CD4-positive, CD25-positive, alpha-beta regulatory T cell (primary cell): ENCODE measurements at places on chromosomes 11 and 22.
A peak's percentile ranks its signal among the peaks of the same experiment; 100 is the strongest.

DNA sequence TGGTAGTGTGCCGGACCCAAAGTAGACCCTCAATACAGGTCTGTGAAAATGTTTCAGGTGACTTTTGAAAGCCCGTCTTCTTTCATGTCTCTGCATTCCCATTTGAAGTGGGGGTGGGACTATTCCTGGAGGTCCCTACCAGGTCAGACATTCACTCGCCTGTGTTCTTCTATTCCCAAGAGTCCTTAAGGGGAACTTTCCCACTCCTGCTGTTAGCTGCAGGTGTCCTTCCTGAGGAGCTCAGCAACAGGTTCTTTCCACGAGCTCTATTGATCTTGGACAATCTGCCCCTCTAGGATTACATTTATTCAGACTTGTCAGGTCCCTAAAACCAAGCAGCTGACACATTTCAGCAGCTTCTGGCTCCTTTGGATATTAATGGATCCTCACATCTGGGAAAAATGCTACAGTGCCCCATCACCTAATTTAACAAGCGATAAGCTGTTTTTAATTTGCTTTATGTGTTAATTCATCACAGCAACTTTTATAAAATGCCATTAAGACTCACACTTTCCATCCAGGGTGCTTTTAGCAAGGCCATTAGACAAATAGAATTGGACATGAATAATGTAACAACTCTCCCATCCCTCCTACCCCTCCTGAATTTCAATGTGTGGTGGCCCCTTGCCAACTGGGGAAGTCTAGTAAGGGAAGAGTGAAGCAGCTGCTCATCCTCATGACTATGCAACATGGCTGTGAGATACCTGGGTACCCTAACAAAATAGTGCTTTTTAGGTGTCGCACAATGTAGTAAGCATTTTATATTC, 259.5 kb upstream of the CCDC90B start:
- DNase-seq: no peak

- no peak for DNase-seq
Measured at GRCh38 chr11:11391796-11392463, 38.9 kb upstream of the CSNK2A3 start.

DNA sequence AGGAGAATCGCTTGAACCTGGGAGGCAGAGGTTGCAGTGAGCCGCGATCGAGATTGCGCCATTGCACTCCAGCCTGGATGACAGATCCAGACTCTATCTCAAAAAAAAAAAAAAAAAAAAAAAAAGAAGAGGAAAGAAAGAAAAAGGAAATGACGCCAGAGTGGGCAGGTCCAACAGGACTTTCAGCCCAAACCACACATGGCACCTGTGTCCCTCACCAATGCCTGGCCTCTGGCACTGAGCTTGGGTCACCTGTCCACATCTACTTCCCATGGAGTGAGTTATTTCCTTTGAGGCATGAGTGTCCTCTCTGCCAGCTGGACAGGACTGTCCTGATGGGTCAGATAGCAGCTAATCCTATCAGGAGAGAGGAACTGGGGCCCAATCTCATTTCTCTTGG, 15.2 kb upstream of the GCAT start:
- no peak for DNase-seq

GRCh38 chr11:65539744-65540289, 14.9 kb downstream of the SCYL1 start:
- peak; percentile 83 for DNase-seq

GRCh38 chr11:36724742-36725385, 126.8 kb upstream of the RAG2 start:
- no peak for DNase-seq

DNA sequence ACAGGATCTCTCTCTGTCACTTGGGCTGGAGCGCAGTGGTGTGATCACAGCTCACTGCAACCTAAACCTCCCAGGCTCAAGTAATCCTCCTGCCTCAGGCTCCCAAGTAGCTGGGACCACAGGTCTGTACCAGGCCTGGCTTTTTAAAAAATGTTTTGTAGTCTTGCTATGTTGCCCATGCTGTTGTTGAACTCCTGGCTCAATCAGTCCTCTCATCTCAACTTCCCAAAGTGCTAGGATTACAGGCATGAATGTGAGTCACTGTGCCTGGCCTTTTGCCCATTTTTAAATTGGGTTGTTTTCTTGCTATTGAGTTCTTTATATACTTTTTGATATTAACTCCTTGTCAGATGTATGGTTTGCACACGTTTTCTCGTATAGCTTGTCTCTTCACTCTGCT, 33.0 kb upstream of the PITPNB start:
- DNase-seq: no peak

DNA sequence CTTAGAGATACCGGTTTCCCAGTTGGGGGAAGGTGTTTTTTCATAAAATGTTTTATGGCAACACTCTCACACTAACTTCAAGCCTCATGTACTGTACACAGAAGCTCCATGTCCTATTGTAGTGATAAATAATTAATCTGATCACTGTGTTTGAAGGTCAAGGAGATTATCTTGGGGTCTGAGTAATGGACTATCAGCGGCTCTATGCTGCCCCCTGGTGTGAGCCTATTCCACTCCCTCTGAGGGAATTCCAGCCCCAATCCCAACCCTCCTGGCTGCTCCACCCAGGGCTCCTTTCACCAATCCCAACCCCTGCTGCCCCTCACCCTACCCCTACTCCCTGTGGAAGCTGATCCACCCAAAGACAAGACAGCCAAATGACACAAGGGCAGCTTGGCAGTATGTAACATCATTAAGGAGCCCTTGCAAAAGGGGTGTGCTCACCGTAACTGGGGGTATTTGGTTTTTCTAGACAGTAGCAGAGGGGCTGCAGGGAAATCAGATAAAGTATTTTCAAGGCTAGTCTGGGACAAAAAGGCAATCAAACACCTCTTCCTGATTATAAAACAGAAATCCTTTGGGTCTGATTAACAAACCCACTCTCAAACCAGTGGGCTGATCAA, 22.3 kb downstream of the HPS4 start:
- DNase-seq: peak; percentile 10

- DNase-seq: no peak
Measured at GRCh38 chr11:106238704-106239360, 161.4 kb downstream of the AASDHPPT start.

GRCh38 chr22:29834046-29834445, 4.0 kb downstream of the ASCC2 start:
- no peak for DNase-seq

DNA sequence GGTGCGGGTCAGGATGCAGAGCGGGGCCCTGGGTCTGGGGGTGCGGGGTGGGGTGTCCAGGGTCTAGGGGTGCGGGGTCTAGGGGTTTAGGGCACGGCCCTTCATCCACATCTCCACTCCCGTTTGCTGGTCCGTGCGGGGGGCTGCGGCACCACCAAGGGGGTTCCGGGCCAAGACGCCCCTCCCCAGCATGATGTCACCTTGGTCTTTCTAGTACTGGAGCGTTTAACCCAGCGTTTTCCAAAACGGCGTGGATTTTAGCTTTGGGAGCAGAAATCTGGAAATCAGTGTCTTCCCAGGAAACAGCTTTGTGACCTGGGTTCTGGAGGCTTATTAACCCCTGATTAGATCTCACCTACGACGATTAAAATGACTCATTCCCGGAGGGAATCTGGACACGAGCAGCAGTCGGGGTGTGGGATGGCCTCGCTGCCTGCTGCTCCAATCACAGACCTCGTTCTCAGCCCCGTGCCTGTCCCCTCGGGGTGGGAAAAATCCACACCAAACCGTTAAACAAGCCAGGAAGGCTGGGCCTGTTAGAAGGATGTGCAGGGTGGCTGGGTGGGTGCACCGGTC, 759 bp downstream of the AP2A2 start:
- no peak for DNase-seq

DNA sequence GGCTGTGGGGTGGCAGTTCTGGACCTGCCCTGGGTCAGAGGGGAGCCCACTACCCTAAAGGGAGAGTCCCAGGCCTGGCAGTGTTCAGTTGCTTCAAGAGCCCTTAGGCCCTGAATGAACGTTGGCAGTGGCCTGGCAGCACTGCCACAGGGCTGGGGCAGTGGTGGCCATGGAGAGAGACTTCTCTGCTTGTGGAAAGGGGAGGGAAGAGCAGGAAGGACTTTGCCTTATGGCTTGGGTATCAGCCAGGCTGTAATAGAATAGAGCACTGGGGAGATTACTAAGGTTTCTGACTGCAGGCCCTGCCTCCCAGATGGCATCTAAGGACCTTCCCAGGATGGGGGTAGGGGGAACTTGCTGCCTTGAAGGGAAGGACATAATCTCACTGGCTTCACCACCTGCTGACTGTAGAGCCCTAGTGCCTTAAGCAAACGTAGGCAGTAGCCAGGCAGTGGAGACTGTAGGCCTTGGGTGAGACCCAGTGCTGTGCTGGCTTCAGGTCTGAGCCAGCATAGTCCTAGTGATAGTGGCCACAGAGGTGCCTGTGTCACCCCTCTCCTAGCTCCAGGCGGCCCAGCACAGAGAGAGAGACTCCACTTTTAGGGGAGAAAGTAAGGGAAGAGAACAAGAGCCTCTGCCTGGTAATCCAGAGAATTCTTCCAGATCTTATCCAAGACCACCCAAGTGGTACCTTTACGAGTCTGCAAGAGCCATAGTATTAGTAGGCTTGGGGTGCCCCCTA, 27.6 kb downstream of the PLA2G6 start:
- no peak for DNase-seq

DNA sequence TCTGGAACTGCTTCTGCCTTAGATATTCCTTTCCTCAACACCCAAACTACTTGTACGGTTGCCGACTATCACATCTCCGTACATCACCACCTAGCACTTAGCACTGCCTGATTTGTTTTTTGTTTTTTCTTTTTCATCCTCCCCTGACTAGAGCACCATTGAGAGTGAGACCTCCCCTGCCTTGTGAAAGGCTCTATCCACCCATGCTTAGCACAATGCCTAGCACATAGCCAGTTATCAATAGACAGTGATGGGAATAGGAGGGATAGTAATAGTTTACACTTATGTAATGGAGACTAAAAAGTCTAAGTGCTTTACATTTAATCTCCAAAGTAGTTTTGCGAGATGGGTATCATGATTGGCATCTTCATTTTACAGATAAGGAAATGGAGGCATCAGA, 115.8 kb downstream of the LDLRAD3 start:
- DNase-seq: no peak

DNA sequence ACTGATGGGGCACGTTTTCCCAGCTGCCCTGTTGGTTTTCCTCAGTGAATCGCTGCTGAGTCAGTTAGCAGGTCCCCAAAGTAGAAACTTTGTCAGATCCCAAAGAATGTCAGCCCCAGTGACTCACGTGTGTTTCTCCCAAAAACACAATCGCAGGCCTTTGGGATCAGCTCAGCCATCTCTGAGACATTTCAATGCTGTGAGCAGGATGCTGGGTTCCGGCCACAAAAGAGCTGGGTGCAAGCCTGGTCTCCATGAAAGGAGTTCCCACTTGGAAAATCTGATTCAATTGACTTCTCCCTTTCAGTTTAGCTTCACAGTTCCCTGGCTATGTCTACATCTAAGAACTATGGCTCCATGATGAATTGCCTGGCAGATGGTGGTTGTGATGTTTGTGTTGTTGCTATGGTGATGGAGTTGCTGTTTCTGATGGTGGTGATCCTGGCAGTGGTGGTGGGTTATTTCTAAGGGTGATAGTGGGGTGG, 28.0 kb downstream of the MYEOV start:
- no peak for DNase-seq

GRCh38 chr11:91173701-91174100, 950.9 kb upstream of the CHORDC1 start:
- DNase-seq: no peak

GRCh38 chr11:130771708-130772107, 144.6 kb downstream of the SNX19 start:
- no peak for DNase-seq

DNA sequence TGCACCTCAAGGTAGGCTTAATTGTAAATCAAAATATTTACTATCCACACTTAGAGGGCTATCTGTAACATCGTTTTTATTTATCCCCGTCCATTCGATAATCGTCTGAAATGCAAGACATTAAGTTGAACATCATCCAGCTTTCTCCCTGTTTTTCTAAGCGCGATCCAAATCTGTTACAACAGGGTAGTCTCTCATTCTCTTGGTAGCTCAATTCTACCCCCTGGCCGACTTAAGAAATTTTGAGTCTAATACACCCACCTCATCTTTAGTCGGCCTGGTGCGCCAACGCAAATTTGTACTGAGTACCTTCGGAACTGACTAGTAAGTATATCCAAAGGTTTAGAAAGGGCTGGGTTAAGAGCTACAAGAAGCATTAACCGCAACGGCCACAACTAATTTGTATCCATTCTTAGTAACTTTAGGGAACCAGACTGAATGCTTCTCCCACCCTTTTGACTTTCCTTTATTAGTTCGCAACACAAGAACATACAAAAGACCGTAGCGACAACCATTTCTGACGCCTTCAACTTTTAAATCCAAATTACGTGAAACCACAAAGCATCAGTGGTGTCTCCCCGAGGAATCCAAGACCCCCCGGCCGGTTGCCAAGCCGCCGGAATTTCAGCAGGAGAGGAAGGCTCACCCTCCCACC, 1.0 kb upstream of the ZNF143 start:
- peak; percentile 44 for DNase-seq

- DNase-seq: no peak
Measured at GRCh38 chr11:118111019-118111743, 24.4 kb upstream of the SMIM35 start.

DNA sequence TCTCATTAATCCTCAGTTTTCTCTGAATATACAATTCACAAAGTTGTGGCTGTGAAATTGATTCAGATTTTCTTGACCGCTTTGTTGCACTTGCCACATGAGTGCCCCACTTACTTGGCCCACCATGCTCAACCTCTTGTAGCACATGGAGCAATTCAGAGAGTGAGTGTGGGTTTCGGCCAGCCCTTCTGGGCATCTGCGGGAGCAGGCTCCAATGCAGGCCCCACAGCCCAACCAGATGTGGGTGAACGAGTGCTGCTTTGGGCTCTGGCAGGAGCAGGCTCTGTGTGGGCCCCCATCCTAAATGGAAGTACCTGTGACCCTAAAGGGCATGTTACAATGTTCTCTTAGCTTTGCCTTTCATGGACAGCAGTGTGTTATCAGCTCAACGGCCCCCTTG, 2338.6 kb downstream of the LRRC4C start:
- no peak for DNase-seq

DNA sequence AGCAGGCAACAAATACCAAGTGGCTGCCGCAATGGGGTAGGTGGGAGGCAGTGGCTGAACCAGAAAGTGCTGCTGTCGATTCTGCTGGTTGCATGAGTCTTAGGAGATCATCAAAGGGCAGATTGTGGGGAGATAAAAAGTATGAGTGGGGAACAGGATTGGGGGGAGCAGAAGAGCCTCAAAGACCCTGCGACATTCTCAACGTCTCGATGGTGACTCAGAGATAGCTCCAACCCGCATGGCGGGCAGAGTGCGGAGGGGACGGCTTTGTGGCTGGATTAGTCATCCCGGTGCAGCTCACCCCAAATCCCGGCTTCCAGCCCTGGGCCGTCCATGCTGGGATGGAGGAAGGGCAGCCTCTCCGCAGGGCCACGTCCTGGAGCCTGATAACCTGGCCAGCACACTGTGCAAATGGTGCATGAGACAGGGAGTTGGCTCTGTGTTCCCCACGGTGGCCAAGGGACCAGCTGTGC, 11.6 kb upstream of the RTN4R start:
- no peak for DNase-seq

DNA sequence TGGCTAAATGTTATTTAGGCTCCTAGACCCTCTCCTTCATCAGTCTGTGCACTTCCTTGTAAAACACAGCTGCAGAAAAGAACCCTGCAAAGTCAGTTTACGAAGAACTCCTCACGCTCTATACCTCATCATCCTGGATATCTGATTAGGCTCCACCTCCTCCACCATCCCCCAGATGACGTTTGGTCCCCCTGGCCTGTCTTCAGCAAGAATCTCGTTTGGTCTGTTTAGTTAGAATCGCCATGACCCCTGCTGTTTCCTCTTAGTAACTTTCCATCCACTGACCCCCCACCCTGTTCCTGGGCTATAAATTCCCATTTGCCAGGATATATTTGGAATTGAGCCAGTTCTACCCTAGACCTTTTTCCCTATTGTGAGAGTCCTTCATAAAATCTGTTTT, 214.1 kb downstream of the OPCML start:
- no peak for DNase-seq
